ENCODE measurements at places on chromosomes 2 and 18. TPM values are rescaled to one million over a fixed set of nuclear protein-coding genes. Genes with fewer than 3 reads are reported as not detected.
A peak's percentile ranks its signal among the peaks of the same experiment; 100 is the strongest.

The RAPH1 gene
- 9.4 TPM for total RNA-seq

The TMEM200C gene
- total RNA-seq = not detected

The DLGAP1 gene
- total RNA-seq = not detected

The SCYGR7 gene
- total RNA-seq = not detected

The STARD6 gene
- total RNA-seq = 0.88 TPM

The HTRA2 gene
- total RNA-seq = 70.3 TPM

DNA sequence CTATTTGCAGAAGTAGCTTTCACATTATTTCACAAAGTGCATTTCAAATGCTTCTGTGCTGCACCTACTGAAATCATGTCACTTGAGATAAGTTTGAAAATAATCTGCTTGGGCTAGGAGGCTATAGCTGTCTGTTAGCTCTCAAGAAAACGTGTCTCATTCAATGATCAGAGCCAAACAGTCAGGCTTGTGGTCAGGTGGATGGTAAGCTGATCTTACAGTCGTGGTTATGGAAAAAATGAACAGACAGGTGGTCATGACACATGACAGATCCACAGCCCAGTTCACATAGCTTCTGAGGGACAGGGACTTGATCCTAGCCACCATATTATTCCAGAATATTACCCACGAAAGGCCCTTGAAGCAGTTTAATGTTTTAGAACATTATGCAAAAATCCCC is 26.5 kb upstream of the RFX8 start:
- DNase-seq = peak; percentile 81

DNA sequence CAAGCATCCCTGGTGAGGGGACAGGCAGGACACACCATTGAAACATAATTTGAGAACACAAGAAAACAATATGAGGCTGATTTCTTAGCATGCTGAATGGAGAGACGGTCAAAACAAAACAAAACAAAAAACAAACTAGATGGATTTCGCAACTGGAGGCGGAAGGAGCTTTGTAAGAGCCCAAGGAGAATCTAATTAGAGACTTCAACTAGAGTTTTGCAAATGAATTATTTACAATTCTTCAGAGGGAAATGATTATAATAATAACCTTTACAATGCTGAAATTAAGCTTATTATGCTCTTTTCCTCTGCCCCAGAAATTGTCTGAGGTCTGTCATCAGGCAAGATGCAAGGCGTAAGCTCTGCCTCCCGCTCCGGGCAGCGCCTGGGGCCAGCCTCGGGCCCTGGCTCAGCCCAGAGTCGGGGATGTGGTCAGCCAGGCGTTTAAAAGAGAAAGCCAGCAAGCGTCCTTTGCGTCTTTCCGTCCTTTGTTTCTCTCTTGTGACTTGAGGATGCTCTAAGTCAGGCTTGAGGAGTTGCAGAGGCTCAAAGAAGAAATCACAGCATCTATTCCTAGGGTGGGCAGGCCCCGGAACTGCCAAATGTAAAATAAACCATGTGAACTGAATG is 139.6 kb downstream of the TWIST2 start:
- no peak for DNase-seq

DNA sequence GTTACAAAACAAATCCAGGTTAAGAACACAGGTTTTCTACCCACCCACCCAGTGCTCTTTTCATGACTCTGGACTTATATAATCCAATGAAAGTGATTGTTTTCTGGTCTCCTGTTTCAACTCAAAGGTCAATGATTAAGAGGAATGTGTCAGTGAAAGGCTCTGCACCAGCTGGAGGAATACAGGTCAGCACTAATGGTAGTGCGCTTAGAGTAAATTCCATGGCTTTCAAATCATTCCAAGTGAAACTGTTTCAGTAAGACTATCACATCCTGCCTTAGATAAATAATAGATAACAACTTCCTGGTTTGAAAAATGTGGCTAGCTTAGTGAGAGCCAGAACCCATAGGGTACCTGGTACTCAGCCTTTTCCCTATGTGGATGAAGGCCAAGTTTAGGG is 47.8 kb downstream of the SLC9A4 start:
- no peak for DNase-seq

- DNase-seq = no peak
Observed at GRCh38 chr18:59376351-59376935, 17.4 kb upstream of the LMAN1 start.

GRCh38 chr2:125885340-125885739 is 770.6 kb upstream of the GYPC start:
- DNase-seq = no peak

DNA sequence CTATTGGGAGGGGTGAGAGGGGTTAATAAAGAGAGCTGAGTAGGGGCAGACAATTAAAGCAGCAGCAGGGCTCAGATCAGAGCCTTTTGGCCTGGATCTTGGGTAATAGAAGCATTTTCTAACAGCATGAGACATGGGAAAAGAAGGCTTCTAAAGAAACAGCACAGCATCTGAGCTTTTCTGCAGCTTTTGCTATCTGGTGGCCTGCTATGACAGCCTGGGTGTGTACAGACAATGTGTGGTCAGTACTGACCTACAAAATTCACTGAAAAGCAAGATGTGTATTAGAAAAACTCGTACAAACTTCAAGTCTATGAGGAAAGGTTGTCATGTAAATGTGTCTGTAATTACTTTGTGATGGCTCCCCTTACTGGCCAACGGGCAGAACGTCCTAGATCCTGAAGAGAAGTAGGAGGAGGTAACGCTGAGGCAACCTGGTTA is 95.6 kb downstream of the GALNT3 start:
- DNase-seq = peak; percentile 3

DNA sequence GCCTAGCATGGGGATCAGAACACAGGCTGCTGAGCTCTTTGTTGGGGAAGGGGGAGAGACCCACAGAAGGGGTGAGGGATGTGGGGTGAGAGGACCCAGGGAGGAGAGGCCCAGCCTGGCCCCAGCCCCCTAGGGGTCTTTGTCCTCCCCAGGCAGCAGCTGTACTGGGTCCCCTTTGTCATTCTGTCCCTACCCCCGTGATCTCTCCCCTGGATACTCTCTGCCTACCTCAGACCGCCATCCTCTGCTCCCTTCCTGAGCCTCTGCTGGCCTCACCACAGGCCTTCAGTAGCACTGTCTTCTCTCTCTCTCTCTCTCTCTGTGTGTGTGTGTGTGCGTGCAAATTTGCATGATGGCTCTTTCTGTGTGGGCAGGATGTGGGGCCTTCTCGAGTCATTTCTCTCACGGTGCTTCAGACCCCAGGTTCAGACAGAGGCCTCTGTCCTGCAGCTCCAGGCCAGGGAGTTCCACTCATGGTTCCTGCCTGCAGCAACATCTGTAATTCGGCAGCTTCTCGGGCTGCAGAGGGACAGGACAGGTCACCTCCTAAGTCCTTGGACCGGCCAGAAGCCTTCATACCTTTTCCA is 1.4 kb downstream of the PSD4 start:
- DNase-seq = peak; percentile 53

- DNase-seq = no peak
Observed at GRCh38 chr2:142395291-142395690, 264.5 kb upstream of the LRP1B start.

- DNase-seq = peak; percentile 10
Observed at GRCh38 chr2:143473216-143473615, 344.0 kb downstream of the ARHGAP15 start.

GRCh38 chr2:57862727-57863126 is 183.9 kb upstream of the VRK2 start:
- DNase-seq = no peak

GRCh38 chr2:19963386-19963785 is 26.5 kb downstream of the WDR35 start:
- DNase-seq = no peak

DNA sequence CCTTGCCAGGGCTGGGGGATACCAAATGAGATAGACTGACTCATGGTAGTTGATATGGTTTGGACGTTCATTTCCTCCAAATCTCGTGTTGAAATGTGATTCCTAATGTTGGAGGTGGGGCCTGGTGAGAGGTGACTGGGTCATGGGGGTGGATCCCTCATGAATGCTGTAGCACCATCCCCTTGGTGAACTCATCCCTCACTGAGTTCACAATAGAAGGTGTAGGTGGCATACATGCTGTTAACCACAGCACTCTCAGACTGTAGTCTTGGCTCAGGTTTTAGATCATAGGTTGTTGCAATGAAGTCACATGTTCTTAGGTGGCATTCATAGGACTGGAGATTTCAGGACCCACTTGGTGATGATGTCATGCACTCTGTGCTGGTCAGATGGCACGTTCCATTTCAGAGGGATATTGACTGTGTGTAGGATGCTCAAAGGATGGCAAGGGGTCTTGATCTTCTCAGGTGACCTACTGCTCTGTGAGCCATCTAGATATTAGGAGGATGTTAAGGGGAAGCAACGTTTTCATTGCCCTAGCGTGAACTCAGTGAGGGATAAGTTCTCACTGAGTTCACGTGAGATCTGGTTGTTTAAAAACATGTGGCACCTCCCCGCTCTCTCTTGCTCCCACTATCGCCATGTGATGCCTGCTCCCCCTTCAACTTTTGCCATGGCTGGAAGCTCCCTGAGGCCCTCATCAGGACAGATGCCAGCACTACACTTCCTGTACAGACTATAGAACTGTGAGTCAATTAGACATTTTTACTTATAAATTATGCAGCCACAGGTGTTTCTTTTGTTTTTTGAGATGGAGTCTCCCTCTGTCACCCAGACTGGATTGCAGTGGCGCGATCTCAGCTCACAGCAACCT is 73.8 kb upstream of the ACAA2 start:
- DNase-seq = no peak

GRCh38 chr2:110725859-110726258 is 6.5 kb upstream of the ACOXL start:
- no peak for DNase-seq

- DNase-seq = no peak
Observed at GRCh38 chr18:9608298-9608697, 6.1 kb downstream of the PPP4R1 start.

DNA sequence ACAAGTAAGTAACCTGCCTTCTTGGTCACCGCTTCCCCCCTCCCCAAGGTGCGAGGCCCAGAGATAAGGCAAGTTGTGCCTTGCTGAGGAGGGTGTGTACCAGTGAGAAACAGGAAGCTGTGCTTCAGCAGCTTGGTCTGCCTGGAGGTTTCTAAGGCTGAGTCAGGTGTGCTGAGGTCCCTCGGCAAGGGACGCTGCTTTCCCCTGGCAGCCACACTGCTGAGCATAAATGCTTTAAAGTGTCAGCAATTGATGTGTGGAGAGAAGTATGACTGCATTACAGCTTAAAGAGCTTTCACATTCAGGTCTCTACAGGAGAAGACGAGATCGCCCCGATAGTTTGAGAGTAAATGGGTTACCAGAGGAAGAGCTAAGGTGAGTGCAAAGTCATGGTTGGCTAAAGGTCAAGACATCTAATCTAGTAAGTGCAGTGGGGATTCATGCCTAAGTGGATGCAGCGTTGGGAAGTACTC is 86.9 kb downstream of the LIMS1 start:
- DNase-seq = no peak

- no peak for DNase-seq
Observed at GRCh38 chr2:100237163-100237562, 85.1 kb downstream of the LONRF2 start.

DNA sequence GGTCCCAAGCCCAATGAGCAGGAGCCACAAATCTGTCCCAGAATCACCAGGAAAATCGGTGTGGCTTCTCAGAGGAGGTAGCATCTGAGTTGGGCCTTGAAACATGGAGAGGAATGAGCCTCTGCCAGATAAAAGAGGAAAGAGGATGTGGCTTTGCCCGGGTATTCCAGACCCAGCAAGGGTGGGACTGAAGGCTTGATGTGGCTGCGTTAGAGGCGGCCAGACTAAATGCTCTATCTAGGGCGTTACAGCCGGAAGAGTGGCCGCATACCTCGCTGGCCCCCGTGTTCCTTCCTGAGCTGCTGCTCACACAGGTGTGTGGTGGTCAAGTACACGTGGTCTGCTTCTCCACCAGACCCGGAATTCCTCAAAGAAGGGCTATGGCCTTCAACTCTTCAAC is 33.9 kb upstream of the POMC start:
- no peak for DNase-seq

DNA sequence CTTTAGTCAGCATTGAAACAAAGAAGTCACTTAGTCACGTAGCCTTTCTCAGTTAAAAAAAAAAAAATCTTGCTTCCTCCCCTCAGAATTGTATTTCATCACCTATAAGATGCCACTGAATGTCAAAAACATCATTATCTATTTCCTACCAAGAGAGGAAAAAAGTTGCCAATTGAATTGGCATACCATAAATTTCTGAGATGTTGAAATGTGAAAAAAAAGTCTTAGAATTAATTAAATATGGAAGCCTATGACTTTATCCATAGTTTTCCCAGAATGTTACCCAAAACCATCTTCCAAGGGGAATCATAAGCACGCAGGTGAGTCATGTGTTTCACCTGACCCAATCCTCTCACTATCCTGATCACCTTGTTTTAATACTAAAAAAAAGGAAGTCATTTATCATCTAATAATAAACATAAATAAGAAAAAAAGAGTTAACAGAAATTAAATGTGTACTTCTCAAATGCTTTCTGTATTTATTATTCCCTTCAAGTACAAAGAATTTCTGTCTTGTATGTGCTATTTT is 205.7 kb downstream of the TCF4 start:
- DNase-seq = no peak

DNA sequence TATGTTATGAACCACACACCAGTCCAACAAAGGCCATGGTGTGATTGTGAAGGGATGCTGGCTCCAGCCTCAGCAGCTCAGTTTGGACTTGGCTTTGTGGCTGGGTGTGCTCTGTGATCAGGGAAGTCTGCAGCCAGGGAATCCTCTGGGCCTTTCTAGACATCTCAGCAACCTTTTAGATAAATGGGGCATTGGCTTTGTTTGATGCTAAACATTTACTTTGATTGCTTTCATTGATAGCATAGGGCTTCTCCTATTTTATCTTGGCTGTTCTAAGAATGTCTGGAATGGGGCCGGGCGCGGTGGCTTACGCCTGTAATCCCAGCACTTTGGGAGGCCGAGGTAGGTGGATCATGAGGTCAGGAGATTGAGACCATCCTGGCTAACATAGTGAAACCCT is 104.5 kb downstream of the VAPA start:
- DNase-seq = no peak

- no peak for DNase-seq
Observed at GRCh38 chr2:206584323-206585116, 57.8 kb upstream of the FAM237A start.

GRCh38 chr2:17644997-17645720 is 104.7 kb downstream of the VSNL1 start:
- peak; percentile 39 for DNase-seq

DNA sequence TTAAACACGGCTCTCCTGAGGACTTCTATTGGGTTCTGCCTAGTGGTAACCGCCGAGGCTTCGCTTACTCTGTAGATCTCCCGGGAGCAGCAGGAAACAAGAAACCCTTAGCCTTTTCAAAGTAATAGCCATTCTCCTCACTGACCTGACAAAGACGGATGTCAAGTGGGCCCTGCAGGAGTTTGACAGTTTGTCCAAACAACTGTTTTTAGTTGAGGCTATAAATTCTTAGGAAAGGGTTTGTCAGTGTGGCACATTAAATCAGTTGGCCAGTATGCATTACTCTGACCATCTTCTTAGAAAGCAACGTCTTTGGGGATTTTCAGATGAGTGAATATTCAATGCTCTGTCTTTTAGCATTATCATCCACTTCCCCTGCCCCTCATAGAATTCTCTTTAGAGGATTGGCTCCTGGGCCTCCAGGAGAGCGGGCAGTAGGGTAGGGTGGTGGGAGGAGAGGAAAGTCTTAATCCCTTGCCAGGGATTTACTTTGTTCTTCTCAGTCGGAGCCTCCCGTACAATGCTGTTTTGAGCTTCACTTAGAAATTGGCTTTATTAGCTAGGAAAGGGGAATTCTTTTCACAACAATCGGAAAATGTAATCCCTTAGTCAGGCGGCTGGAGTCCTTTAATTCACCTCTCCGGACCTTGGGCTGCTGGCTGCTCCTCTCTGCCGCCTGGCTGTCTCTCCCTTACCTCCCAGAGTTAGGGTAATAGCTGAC is 13.3 kb upstream of the C18orf32 start:
- no peak for DNase-seq
